ENCODE measurements at places on chromosomes 1 and 21.

DNA sequence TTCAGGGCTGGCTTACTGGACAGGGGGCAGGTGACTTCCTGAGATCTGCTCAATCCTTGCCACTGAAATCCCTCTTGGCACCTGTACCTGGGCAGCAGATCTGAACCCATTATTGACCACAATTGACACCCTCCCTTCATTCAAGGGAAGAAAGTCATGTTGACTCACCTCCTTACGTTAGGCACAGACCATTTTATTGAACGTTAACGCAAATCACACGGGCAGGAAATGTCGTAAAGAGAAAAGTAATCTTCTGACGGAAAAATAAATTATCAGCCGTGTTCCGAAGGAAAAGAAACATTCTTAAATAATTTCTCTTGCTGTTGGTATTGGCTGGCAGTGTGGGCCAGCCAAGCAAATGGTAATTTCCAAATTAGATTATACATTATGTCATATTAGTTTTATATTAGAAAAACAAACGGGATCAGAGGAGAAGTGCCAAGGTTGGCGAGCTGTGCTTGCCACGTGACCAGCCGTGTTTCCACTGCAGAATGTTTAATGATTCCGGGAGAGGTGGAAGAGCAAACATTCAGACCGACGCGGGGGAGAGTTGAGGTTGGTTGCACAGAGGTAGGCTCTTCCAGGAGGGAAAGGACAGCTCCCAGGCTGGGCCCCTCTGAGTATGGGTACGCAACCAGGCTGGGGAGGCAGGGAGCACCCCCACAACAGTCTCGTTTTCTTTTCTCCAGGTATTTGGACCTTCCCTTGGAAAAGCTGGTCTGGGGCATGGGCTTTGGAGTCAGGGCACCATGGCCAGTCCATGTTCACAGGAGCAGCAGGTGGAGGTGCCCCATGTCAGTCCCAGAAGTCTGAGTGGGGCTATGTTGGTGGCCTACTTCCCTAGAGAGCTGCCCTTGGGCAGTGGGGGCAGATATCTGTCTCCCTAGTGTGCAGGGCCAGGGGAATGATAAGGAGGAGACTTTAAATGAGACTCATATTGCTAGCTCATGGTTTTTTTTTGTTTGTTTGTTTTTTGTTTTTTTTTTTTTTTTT is 121.1 kb downstream of the FOXD2 start:
- no peak for DNase-seq

- no peak for DNase-seq
Measured at GRCh38 chr1:95388031-95388430, 154.0 kb downstream of the RWDD3 start.

DNA sequence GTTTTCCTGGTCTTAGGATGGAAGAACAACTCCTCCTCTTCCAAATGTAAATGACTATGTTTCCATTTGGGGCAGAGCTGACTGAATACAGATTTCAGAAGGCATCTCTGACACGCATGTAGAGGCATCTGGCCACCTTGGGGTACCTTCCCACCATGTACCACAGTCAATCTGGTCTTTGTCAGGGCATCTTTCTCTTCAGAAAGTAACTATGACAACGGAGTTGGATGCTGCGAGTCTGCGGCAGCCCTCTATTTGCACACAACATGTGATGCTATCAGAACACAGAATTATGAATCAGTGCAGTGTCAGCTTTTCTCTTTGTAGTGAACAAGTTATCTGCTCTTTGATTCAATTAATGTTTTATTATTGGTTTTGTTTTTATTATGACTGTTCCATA is 94.7 kb downstream of the TSEN15 start:
- no peak for DNase-seq

- no peak for DNase-seq
Measured at GRCh38 chr1:247421074-247421473, 5.1 kb downstream of the NLRP3 start.

- DNase-seq: peak; percentile 99
Measured at GRCh38 chr1:30778154-30778978, 20.8 kb upstream of the LAPTM5 start.

- no peak for DNase-seq
Measured at GRCh38 chr1:169031566-169032224, 74.8 kb upstream of the ATP1B1 start.

DNA sequence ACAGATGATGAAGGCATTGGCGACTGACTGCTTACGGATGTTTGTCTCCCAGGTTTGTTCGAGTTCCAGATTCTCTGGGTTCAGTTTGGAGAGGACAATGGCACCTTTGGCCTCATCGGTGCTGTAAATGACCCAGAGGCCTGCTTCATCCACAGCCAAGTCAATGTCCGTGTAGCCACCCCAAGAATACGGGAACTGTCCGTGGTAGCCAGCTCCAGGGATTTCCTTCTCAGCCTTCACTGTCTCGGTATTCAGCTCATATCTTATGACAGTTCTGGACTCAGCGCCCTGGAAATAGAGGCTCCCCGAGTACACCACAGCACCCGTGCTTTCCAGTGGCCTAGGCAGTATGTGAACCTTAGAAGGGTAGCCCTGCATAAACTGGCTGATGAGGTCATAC is 14.1 kb downstream of the MYOCOS start:
- DNase-seq: no peak

DNA sequence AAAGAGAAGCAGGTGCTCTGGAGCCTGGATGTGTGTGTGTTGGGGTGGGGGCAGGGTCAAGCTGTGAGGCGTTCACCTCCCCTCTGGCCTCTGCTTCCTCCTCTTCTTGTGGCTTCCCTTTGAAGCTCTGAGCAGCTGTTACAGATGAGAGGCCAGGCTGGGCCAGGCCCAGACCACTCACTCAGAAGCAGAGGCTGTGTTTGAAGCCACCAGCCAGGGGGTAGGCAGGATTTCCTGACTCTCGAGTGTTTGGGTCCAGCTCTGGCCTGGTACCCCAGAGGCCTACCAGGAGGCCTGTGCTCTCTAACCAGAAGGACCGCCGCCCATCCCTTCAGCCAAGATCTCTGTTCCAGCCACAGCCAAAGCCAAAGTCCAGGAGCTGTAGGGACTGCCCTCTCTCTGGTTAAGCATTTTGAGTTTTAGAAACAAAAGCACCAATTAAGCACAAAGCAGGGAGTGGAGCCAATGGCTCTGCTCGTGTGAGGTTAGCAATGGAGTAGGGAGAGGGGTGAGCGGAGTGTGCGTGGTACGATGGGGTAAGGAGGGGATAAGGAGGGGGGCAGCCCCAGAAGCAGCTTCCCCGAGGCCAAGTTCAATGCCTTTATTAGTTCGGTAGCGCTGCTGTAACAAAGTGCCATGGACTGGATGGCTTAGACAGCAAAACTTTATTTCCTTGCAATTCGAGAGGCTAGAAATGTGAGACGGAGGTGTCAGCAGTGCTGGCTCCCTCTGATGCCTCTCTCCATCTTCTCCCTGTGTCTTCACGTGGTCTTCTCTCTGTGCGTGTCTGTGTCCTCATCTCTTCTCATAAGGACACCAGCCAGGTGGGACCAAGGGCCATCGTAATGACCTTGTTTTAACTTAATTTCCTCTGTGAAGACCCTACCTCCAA is 20.5 kb downstream of the RCSD1 start:
- DNase-seq: no peak

- no peak for DNase-seq
Measured at GRCh38 chr1:223202376-223203033, 59.5 kb upstream of the TLR5 start.

- no peak for DNase-seq
Measured at GRCh38 chr1:154178911-154179811, 12.7 kb downstream of the TPM3 start.

DNA sequence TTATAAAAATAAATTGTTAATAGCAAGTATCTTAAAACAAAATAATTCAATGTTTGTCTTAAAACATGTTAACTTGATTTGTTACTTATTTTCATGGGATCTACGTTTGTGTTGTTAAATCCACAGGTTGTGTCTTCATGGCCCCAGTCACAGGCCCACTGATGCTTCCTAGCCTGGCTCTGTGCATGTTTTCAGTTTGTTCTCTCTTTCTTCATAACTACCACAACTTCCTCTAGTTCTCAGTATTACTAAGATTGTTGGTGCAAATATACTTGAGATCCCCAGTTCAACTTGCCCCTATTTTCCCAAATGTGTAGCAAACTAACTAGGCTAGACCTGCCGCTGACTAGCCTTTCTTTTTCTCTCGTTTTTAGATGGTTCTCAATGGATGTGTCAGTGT is 250.5 kb downstream of the NRIP1 start:
- no peak for DNase-seq

DNA sequence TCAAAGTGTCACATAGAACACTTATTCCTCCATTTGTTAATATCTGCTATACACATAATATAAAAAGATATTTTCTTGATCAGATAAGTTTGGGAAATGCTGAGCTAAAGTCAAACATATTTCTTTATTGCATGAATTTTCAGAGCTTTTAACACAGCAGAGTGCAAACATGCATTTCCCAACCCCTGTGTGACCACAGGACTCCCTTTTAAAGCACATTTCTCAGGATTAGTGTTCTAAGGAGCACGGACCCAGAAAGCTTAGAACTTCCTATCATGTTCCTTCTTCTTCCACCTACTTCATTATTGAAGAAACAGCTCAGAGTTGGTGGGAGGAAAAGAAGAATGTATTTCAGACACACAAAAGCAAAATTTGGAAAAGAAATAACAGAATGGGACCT is 109.1 kb upstream of the CDC42BPA start:
- no peak for DNase-seq

- no peak for DNase-seq
Measured at GRCh38 chr1:79976287-79976686, 969.8 kb upstream of the ADGRL4 start.

GRCh38 chr1:94986783-94987182 is 59.9 kb upstream of the CNN3 start:
- peak; percentile 20 for DNase-seq

- DNase-seq: peak; percentile 37
Measured at GRCh38 chr1:94383966-94384408, 34.2 kb upstream of the ABCD3 start.

DNA sequence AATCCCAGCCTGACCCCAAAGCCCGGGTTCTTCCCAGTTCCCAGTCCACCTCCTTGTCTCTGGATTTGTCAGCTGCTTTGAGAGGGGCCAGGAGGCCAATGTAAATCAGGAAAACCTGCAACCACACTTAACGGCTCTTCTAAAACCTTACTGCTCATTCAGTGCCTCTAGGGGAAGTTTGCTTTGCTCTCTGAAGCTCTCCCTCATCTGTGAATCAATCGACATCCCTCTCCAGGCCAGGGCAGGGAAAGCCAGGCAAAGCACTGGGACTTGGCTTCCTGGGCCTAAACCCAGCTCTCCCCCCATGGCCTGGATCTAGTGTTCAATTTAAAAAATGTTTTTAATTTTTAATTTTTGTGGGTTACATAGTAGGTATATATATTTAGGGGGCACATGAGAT is 9.3 kb downstream of the NKAIN1 start:
- no peak for DNase-seq

GRCh38 chr1:50980505-50980904 is 10.5 kb downstream of the CDKN2C start:
- DNase-seq: no peak

DNA sequence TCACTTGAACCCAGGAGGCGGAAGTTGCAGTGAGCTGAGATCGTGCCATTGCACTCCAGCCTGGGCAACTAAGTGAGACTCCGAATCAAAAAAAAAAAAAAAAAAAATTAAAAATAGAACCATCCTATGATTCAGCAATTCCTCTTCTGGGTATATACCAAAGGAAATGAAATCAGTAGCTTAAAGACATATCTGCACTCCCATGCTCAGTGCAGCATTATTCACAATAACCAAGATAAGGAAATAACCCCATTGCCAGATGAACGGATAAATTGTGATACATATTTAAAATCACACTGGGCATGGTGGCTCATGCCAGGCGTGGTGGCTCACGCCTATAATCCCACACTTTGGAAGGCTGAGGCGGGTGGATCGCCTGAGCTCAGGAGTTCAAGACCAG is 23.8 kb downstream of the ALDH9A1 start:
- DNase-seq: peak; percentile 60

GRCh38 chr1:227938911-227939790 is 8.6 kb downstream of the WNT9A start:
- no peak for DNase-seq

DNA sequence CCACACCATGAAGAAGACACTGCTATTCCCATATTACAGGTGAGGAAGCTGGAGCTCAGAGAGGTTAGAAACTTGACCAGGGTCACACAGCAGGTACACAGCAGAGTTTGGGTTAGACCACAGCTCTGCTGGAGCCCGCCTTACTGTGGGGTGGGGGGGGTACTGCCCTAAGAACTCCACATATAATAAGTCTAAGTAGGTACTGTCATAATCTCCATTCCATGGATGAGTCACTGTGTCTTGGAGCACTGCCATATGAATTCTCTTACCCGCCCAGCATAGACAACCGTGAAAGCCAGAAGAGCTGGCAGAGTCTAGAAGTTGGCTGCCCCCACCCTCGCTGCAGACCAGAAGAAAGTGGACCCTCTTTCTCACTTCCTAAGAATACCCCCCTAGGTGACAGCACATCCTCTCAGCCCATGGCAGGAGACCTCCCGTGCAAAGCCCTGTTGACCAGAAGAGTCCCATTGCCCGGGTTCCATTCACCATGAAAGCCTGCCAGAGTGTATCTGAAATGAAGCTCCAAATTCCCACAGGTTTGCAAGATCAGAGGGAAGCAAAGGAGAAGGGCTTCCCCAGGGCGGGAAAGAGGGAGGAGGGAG is 5.2 kb upstream of the PLA2G2D start:
- peak; percentile 81 for DNase-seq

GRCh38 chr1:98677288-98677687 is 15.8 kb downstream of the SNX7 start:
- DNase-seq: peak; percentile 12

DNA sequence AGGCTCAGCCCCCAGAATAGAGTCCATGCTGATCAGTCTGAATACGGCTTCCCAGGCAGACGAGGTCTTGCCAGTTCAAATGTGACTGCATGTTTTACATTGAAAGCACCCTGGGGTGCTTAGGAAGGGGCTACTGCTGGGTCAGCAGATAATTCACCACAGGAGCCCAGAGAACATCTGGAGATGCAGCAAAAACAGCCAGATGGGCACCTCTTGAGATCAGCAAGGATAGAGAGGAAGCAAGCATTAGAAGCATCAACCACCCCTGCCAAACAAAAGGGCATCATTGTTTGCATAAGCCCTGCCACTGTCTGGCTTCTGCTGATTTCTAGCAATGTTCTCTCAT is 403.1 kb downstream of the RRAGC start:
- no peak for DNase-seq

DNA sequence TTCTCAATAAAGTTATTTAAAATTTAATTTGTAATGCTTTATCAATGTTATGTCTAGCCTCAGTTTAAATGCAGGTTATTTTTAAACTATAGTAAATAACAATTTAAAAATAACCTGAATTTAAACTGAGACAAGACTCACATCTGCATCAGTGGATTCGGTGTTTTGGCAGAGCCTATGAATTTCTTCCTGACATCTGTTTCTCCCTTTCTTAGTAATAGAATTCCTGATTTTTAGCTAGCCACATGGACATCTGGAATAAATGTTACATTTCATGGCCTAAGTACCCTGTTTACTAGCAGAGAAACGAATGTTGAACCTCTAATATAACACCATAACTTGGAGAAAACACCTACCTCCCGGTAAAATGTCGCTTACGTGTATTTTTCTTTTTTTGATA is 1141.6 kb upstream of the ADGRL2 start:
- DNase-seq: no peak

GRCh38 chr1:85898861-85899260 is 190.6 kb upstream of the ZNHIT6 start:
- DNase-seq: no peak

Measured in NCI-H226 (cell line).